Activated CD4-positive, CD25-positive, alpha-beta regulatory T cell treated with anti-CD3 and anti-CD28 coated beads, Interleukin-2, amount 50 U/mL, for 16 hours (primary cell): ENCODE measurements at places on chromosomes 1 and 21.

GRCh38 chr1:204295671-204296070 is 64.1 kb downstream of the PLEKHA6 start:
- DNase-seq = no peak

DNA sequence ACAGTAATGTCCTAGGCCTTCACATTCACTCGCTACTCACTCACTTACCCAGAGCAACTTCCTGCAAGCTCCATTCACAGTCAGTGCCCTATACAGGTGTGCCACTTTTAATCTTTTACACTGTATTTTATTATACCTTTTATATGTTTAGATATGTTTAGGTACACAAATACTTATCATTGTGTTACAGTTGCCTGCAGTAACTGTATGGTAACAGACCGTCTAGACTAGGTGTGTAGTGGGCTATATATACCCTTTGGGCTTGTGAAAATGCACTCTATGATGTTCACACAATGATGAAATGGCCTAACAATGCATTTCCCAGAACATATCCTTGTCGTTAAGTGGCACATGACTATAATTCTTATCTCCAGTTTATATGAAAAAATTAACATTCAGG is 204.5 kb upstream of the HMCN1 start:
- no peak for DNase-seq

- no peak for DNase-seq
These were observed 43.2 kb downstream of the HLCS start for GRCh38 chr21:36923270-36923669.

DNA sequence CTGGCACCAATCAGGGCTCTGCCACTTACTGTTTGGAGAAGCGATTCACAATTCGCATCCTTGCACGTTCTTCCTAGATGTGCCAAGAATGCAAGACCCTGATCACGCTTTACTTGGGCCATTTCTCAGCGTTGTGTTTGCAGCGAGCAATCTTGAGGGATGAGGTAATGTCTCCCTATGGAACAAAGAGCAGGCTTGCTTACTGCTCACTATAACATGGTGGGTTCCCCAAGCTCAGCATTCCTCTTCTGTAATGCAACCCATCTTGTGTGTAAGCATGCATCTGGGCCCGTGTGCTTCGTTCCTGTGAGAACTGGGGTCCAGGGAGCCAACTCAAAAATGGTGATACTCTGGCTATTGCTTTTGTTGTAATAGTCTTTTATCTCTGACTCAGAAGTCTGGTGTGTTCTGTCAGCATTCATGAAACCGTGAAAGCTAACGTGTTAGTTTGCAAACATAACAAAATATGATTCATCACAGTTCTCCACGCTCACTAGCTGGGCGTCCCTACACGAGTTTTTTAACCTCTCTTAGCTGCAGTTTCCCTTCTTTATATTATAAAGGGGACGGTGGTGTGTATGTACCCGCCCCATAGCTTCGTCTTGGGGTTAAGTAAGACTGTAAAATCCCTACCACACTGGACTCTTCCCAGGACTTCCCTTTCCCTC is 33.3 kb downstream of the DNTTIP2 start:
- peak; percentile 2 for DNase-seq

- no peak for DNase-seq
These were observed 26.8 kb downstream of the ELK4 start for GRCh38 chr1:205604825-205605505.

DNA sequence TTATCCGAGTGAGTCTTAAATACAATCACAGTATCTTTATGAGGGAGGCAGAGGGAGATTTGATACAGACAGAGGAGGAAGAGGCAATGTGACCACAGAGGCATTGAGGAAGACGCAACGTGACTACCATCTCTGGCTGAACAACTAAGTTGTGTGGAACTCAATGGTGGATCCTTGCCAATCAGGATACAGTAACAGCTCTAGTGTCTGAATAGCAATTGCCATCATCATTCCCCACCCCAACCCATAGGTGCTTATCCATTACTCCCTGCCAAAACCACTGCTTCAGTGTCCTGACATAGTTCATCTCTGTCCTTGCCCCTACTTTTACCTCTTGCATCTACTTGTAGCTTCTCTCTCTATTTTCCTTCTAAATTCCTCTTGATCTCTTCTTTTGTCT is 20.5 kb upstream of the RHBDL2 start:
- DNase-seq = no peak

GRCh38 chr21:42818328-42818749 is 61.0 kb downstream of the WDR4 start:
- peak; percentile 20 for DNase-seq

- no peak for DNase-seq
These were observed 79.4 kb upstream of the ACTRT2 start for GRCh38 chr1:2941907-2942306.

- no peak for DNase-seq
These were observed 51.2 kb downstream of the DIP2A start for GRCh38 chr21:46509741-46510502.

DNA sequence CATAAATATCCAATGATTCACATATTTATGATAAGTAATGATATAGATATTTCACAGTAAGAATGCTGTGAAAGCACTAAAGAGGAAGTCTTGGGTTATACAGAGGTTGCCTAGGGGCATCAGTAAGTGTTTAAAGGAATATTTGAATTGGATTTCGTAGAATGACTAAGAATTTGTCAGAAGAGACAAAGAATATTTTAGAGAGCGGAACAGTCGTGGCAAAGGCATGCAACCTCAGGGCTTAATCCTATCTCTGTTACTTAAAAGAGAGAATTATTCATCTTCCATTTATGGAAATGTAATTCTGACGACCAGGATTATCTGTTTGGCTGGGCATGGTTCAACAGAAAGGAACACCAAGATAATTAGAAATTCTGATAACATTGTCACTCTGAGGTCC is 171.9 kb upstream of the NR5A2 start:
- DNase-seq = no peak

- no peak for DNase-seq
These were observed 44.1 kb upstream of the RAB3GAP2 start for GRCh38 chr1:220316305-220316704.

DNA sequence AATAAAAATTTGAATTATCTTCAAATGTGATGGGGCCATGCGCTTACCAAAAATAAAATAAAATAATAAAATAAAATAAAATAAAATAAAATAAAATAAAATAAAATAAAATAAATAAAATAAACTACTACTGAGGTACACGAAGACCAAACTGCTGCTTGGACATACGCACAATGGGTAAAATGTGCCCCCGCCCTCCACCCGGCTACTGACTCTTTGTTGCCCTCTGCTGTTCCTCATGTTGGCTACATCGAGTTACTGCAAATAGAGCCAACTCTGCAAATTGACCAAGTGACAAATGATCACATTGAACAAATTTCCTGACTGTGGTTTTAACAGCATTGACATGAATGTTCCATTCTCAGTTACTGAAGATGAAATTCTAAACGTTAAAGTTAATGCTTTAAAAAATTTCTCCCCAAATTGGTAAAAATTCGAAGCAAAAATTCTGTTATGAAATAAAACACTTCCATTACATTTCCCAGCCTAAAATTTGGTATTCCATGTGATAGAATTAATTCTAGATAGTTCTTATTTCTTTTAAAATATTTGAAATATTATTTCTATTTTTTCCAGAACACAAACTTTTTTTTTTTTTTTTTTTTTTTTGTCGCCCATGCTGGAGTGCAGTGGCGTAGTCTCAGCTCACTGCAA is 18.8 kb upstream of the MAP1LC3C start:
- peak; percentile 4 for DNase-seq

GRCh38 chr1:118136187-118136941 is 48.7 kb downstream of the SPAG17 start:
- no peak for DNase-seq

DNA sequence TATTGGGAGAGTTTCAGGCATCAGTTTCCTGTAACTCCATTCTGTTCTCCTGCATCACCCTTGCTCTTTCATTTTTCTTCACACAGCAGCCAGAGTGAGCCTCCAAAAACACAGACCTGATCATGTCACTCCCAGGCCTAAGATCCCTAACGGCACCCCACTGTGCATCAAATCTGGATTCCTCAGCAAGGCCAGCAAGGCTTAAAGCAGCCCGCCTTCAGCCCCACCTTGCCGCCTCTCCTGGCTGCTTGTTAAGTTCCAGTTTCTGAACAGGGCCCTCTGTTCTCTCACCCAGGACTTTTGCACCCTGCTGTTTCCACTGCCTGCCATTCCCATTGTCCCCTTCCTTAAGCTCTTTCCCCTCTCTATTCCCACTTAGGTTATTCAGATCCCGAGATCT is 29.3 kb downstream of the C1orf116 start:
- DNase-seq = no peak

DNA sequence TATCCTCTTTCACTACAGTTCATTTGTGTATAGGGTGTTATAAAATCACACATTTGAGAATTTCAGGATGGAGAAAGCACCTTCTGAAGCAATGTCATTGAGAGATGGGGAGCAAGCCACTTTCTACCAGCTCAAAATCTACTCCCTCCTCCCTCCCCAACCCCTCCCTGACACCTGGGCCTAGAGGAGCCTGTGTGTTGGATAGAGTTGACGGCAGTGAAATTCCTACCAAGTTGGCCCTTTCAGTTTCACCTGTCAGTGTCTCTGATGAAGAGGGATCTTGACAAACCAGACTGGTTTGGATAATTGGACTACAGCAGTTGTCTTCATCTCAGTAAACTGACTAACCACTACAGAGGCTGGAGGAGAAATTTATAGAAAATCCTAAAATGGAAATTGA is 125.0 kb upstream of the HOOK1 start:
- DNase-seq = no peak
